ENCODE measurements at places on chromosomes 6 and 20.

- DNase-seq, result no peak
Measured at GRCh38 chr6:93746892-93747291, 327.5 kb upstream of the EPHA7 start.

GRCh38 chr6:159125014-159125609 is 44.1 kb upstream of the FNDC1 start:
- DNase-seq, result no peak

DNA sequence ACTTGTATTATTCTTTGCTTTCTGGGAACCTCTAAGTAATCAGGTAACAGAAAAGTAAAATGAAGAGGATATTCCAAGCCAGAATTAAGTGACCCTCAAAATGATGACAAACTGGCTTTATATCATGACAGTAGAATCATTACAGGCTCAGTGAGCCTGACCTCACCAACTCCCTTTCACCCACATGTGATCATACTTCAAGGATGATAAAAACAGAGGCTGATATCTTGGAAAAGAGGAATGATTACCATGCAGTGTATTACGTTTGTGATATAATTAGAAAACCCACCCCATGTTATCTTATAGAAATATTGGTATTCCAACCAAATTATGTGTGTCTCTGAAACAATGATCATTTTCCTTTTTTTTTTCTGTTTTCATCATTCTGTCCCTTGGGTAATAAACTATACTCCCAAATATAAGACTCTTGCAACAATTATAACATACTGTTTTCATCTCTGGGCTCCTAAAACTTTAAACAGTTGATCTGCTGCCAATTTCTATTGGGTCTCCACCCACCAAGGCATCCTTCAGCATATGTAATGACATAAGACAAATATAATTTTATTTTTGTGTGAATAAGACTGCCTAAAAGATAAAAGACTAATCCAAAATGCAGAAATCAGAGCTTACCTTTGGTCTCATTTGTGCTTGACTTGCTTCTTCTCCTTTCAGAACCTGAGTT is 115.7 kb downstream of the DST start:
- DNase-seq, result no peak

GRCh38 chr20:51955756-51956155 is 153.4 kb upstream of the SALL4 start:
- DNase-seq, result no peak

DNA sequence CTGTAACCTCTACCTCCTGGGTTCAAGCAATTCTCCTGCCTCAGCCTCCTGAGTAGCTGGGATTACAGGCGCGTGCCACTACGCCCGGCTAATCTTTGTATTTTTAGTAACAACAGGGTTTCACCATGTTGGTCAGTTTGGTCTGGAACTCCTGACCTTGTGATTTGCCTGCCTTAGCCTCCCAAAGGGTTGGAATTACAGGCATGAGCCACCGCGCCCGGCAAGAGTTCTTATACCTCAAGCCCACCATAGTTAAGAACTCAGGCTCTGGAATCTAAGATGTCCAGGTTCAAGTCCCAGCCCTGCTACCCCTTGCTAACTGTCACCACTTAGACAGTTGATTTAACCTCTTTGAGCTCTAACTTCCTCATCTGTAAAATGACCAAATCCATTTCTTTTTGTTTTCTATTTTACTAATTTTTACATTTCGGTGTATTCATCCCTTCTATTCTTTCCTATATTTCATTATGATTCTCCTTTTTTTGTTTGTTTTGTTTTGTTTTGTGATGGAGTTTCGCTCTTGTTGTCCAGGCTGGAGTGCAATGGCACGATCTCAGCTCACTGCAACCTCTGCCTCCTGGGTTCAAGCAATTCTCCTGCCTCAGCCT is 104.8 kb upstream of the ZNF217 start:
- no peak for DNase-seq

GRCh38 chr6:156557251-156557910 is 219.8 kb upstream of the ARID1B start:
- no peak for DNase-seq

GRCh38 chr6:34343806-34344205 is 48.7 kb downstream of the NUDT3 start:
- DNase-seq, result no peak

DNA sequence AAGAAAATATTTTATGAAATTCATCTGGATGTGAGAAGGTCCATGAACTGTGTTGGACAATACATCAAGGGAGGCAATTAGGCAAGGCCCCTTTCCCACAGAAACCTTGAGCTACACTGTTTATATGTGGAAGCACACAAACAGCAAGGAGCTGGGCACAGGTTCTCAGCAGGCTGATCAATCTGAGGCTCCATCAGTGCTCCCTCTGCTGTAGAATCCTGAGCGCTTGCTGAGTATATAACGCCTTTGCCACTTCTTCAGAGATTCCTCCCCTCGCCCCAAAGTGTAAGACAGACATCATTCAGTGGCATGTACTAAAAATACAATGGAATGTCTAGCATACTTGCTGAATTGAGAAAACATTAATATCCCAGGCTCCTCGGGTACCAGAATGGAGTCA is 146.9 kb downstream of the PRKN start:
- no peak for DNase-seq

DNA sequence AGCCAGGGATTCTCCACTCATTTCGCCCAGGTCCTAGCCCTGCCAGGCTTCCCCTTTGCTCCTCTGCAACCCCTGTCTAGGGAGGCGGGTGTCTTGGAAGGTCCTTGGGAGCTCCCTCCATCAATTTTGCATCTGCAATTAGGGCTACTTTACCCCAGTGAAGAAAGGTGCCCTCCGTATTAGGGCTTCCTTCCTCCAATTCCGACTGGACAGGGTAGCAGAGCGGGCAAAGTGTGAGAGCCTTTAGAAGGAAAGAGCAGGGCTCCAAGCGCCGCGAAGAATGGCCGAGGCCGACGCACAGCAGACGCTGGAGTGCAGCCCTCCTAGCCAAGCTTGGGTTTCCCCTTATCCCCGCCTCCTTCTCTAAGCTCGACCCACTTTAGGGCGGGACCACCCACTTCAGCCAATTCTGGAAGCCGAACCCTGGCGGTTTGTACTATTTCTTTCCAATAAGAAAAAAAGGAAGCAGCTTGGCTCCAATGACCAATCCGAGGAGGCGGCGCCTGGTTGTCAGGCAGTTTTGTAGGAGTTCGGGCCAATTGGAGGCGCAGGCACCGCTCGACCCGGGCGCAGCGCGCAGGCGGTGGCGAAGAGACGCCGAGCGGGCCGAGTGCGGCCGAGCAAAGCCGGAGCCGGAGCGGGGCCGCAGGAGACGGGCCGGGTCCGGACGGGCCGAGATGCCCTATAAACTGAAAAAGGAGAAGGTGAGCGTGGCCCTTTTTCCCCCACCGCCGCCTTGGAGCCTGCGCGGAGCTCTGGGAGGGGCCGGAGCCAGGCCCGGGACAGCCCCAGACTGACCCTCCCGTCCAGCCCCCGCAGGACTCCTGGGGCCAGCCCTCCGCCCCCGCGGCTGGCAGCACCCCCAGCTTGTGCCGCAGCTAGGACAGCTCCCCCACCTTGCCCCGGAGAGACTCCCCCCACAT is at the start of gene PPP2R5D:
Gene PPP2R5D, plus strand, starts transcription at position 570 of the 923 bp plus-strand sequence. Its CDS starts 108 bp downstream, at position 678.
- DNase-seq, result peak; percentile 95

DNA sequence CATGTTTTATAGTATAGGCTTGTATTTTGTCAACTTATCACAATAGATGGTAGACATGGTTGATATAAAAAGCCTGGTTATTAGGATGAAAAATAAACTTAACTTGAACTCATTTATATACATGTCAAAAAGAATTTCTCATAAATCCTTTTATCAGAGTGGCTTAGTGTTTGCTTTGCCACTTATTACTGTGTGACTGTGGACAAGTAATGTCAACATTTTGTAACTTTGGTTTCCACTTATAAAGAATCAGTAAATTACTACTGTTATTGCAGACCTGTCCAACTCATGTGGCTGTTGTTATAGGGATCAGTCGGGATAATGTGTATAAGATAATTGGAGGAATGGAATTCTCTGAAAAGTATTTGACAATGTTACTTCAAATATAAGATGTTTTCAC is 894.8 kb upstream of the FLRT3 start:
- DNase-seq, result no peak

GRCh38 chr20:45892049-45892825 is 1.1 kb downstream of the CTSA start:
- no peak for DNase-seq

DNA sequence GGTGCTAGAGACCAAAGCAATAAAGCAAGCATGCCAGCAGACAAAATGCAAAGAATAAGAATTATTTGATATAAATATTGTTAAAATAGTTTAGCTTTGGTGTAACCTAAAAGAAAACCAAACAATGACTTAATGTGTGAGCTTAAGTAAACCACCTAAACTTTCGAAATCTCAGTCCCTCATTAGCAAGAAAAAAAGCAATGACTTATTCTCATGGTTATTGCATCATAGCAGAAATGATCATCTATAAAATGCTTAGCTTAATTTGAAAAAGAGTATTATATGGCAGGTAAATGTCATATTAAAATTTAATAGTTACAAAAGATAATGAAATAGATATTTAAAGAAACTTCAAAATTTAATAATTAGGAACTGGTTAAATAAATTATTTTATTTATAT is 1395.7 kb upstream of the EYS start:
- no peak for DNase-seq

DNA sequence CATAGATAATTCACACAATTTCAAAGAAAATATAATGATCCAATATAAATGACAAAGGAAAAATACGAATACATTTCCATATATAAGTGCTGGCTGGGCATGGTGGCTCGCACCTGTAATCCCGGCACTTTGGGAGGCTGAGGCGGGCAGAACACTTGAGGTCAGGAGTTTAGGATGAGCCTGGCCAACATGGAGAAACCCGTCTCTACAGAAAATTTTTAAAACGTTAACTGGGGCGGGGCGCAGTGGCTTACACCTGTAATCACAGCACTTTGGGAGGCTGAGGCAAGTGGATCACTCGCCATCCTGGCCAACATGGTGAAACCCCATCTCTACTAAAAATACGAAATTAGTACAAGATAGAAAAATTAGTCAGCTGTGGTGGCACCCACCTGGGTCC is 14.9 kb upstream of the MAPK13 start:
- DNase-seq, result no peak

DNA sequence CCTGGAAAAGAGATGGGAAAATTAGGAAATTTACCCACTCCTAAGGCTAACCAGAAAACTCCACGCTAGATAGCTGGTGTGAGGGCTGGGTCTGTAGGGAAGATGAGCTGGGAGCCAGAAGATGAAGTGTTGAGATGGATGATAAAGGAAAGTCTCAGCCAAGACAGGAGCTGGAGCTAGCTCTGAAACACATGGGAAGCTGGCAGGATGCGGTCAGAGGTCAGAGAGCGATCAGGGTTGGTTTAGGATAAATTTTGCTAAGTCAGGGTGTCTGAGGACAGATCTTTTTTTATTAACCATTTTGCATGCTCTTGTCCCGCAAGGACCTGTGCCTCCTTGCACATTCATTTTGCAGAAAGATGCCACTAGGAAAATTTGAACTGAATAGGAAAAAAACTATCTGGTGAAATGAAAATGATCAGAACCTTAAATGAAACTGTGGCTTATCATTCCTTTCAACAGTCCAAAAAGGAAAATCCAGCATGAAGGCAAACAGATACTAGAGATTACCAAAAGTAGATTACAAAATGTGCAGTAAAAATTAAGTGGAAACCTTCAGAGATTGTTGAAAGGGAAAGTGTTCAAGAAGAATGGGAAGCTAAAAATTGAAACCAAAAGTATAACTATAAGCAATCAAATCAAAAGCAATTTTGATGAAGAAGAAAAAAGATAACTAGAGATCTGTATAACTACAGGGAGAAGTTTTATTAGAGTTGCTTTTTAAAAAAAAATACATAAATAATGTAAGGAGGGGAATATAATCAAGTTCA is 10.7 kb upstream of the EDN1 start:
- no peak for DNase-seq

DNA sequence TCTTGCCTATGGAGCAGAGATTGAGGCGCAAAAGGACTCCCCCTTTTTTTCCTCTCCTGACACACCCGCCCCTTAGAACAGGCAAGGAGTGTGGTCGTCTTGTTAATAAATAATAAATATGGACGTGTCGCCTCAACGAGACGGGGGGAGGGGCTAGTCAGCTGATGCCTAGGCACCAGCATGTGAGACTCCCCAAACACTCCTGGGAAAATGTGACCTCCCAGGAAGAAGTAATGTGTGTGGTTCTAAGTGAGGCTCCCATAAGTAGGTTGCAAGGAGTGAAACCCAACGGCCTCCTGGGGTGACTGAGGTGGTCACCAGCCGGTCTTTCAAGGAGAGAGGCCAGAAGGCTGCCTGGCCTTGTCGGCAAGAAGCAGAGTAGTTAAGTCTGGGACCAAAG is 1.1 kb upstream of the FAXC start:
- peak; percentile 57 for DNase-seq

GRCh38 chr6:35048031-35048613 is 93.0 kb downstream of the TCP11 start:
- no peak for DNase-seq

GRCh38 chr6:68008445-68008844 is 626.6 kb upstream of the ADGRB3 start:
- DNase-seq, result no peak

DNA sequence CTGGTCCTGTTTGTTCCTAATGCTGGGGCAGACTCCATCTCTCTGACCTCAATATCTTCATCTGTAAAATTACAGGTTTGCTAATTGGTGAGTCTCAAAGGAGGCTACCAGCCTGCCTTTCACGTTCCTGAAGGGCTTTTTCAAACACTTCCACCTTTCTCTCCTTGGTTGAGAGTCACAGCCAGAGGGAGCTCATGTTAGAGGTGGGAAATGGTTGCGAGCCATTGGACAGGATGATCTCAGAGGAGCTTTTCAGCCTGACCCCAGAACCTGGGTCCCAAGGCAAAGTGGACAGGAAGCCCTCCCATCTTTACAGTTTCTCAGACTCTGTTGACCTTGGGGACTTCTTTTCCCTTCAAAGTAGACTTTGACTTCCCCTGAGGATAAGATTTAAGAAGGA is 37.6 kb downstream of the NDUFAF5 start:
- no peak for DNase-seq

- no peak for DNase-seq
Measured at GRCh38 chr20:49976542-49976941, 6.2 kb upstream of the SNAI1 start.

DNA sequence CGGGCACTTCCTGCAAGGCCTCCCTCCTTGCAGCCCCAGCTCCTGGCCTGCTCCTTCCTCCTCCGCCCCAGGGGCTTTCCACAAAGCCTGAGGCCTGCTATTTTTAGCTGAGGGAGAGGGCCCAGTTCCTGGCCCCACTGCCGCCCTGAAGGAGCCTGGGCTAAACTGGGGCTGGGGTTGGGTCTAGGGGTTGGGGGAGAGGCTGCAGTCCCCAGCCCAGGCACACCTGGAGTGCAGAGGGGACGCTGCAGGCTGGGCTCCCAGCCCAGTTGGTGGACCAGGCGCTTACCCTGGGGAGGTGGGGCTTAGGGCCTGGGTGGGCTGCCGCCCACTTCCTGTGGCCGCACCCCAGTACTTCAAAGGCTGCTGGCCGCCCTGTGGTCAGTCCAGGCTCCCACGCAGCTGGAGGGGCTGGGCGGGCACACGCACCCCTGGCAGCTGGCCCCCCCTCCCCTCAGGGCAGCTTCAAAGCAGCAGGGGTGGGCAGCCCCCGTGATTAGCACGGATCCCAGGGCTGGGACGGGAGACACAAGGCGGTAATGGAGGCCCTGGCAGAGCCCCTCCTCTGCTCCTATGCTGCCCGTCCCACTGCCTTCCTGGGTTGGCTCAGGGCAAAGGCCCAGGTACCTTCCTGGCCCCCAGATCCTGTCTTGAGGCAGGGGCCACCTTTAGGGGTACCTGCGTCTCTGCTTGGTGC is 7.1 kb upstream of the ABHD16B start:
- DNase-seq, result no peak

Measured in H1 (cell line).